Fibroblast of the conjunctiva (primary cell): ENCODE measurements at places on chromosomes 5 and 9.

DNA sequence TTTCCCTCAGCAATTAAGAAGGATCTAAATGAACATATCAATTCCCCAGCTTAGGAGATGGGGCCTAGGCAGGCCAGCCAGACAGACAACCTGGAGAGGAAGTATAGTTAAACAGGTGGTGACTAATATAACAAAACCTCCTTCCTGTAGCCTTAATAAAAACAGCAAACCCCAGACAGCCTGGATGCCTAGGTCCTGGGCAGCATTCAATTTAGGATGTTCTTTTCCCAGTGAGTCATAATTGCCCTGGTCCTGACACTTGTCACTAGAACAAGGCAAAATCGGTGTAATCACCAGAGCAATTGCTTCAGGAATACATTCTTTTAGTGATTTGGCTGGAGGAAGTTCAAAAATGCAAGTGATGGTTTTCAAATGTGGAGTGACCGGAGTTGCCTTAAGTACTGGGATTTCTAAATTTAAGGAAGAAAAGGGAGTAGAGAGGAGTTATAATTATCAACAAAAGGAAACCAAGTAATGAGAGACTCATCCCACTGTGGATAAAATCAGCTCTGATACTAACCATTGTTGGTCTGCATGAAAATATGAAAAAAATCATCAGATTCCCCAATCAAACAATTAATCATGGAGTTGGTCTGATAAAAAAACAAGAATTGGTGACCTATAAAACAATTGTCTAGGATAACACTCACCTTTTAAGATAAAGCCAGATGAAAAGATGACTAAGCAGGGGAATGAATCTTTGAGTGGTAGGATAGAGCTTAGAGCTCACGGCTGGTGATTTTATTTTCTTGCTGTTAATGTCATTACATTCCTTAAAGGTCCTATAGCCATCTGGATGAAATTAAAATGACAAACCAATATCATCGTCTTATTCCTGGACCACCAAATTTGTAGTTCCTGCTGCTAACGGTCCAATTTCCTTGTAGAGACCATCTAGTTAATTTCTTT, 39.0 kb upstream of the TARS1 start:
- DNase-seq, result no peak

GRCh38 chr5:15946026-15946425, 233.6 kb downstream of the MARCHF11 start:
- no peak for DNase-seq

- no peak for DNase-seq
These were observed 10.5 kb downstream of the SLC2A8 start for GRCh38 chr9:127407492-127407843.

DNA sequence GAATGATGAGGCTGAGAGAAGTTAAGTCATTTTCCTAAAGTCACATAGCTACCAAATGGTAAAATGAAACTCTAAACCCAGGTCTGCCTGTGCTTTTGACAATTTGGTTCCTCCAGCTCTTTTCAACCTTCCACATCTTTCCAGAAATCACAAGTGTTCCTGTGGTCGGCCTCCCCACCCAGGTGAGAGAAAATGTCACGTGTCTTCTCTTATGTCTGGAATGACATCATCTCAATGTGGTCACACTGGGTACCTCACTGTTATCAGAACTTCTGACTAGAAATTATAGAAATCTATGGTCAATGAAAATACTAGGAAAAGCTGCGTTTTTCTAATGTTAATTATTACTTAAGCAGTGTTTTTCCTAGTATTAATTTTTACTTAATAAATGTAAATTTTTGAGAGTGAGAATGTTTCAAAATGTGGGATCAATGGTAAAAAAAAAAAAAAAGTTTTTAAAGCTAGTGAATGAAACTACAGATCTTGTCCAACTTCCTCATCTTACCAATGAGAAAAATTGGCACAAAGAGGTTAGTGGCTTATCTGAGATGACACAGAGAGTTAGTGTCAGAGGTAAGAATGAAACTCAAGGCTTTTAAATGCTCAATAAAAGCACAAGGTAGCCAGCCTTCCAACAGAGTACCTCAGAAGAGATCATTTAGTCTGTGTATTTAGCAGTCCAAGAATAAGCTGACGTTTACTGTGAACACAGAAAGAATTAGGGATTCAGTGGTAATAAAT, 228.7 kb upstream of the NR4A3 start:
- DNase-seq, result no peak

GRCh38 chr9:15308511-15308910, 1.5 kb upstream of the TTC39B start:
- peak; percentile 52 for DNase-seq

DNA sequence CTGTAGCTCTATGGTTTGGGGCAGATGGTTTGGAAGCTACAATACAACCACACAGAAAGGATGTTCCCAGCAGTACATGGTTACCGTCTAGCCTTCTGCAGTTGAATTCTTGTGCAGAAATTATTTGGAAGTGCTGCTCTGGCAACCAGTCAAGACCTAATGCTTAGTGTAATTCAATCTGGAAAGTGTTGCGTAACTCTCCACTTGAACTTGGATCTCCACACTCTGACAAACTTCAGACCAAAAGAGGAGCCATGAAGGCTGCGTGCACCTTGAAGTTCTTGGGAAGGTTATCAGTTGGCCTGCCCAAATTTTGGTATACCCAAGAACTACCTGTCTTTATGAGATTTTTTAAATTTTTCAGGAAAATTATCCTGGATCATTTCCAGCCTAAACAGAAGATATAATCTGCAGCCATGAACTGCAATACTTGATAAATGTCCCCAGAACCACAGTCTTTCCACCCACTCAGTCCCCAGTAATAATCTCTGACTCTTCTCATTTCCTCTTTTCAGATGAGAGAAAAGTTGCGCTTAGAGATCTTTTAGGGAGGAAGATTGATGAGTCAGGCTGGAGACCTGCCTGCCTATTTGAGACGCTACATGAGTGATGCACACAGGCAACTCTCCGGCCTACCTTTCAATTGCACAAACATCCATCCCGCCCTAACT, 159.9 kb downstream of the FANCC start:
- peak; percentile 92 for DNase-seq

DNA sequence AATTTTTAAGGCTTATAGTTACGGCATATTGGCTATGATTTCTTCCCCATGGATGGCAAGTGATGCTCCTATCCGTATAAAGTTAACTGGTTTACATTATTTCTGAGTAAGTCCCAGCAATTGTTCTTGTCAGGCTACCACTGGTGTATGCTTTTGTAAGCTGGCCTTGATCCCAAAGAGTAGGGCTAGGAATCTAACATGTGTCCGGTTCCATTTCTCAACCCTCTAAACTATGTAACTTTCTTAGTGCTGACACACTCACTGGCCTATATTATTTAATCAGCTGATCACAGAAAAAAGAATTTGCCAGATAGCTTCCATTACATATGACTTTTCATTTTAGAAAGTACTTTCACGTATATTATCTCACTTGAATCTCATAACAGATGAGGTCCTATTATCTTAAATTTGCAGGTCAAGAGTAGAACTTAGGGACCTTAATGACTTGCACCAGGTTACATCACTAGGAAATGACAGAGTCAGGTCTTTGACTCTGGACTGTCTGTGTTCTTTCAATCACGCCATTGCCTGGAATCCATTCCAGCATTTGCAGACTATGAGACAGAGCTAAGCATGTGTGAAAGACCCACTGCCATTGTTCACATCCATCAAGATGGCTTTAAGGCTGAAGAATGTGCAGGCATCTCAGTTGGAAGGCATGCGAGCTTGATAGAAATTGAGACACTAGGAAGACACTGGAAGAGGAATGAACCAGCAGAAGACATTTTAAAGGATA, 362.9 kb downstream of the ARRDC3 start:
- no peak for DNase-seq

GRCh38 chr9:105646879-105647594, 15.2 kb upstream of the TAL2 start:
- DNase-seq, result no peak

DNA sequence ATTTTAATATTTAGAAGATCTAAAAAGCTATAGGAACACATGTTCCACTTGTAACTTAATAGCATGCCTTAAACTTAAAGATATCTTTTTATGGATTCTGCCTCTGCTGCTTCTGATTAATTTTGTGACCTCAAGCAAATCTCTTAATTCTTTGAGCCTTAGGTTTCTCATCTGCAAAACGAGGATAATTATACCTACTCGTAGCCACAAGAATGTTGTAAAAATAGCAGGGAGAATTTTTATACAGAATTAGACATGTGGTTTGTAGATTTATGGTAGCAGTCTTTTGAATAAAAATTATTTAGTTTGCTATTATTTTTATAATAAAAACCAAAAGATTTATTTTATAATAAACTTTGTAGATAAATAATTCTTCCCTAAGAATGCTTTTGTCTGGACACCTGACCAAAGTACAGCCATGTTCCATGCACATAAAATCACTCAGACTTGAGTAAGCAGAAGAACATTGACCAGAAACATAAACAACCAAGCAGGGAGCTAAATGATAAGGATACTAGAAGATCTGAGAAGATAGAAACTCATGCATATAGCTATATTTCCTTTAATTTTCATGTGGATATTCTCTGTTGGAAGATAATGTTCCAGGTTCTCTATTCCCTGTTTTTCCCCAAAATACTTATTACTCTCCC, 18.5 kb downstream of the C9orf85 start:
- no peak for DNase-seq

GRCh38 chr9:109627042-109627441, 128.9 kb upstream of the PTPN3 start:
- DNase-seq, result no peak

- DNase-seq, result no peak
These were observed 32.2 kb upstream of the PAX5 start for GRCh38 chr9:37066139-37066725.

- DNase-seq, result no peak
These were observed 4.4 kb downstream of the RC3H2 start for GRCh38 chr9:122900791-122901190.
